ENCODE measurements at places on chromosomes 13 and 19. TPM values are rescaled to one million over a fixed set of nuclear protein-coding genes. Genes with fewer than 3 reads are reported as not detected.

The EXOSC5 gene
- polyA plus RNA-seq = 15.3 TPM

The PSPN gene
- polyA plus RNA-seq = 1.0 TPM

The ELSPBP1 gene
- not detected for polyA plus RNA-seq

The CCDC61 gene
- polyA plus RNA-seq = 19.9 TPM

The OVOL3 gene
- not detected for polyA plus RNA-seq

The PRKCG gene
- 0.99 TPM for polyA plus RNA-seq

The SBK2 gene
- 0.28 TPM for polyA plus RNA-seq

The KIR3DL1 gene
- polyA plus RNA-seq = not detected
